ENCODE measurements at places on chromosomes 3 and 15.

DNA sequence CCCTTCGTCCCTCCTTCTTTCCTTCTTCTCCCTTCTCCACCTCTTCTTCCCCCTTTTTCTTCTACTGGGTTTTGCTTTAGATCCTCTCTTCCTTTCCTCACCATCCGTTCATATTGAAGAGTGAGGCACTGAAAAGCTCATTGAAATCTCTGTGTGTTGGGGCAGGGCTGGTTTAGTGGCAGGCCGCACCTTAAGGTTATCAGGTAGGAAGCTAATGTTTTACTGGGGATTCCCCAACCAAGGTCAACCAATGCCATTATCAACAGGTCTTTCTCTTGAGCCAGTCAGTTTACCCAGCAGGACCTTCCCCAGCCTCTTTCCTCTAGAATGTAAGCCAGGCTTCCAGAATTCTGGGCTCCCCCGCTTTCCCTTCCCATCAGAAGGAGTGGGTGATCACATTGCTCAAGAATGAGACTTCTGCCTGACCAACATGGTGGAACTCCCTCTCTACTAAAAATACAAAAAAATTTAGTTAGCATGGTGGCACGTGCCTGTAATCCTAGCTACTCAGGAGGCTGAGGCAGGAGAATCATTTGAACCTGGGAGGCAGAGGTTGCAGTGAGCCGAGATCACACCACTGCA is 11.5 kb upstream of the VPS8 start:
- DNase-seq: no peak

DNA sequence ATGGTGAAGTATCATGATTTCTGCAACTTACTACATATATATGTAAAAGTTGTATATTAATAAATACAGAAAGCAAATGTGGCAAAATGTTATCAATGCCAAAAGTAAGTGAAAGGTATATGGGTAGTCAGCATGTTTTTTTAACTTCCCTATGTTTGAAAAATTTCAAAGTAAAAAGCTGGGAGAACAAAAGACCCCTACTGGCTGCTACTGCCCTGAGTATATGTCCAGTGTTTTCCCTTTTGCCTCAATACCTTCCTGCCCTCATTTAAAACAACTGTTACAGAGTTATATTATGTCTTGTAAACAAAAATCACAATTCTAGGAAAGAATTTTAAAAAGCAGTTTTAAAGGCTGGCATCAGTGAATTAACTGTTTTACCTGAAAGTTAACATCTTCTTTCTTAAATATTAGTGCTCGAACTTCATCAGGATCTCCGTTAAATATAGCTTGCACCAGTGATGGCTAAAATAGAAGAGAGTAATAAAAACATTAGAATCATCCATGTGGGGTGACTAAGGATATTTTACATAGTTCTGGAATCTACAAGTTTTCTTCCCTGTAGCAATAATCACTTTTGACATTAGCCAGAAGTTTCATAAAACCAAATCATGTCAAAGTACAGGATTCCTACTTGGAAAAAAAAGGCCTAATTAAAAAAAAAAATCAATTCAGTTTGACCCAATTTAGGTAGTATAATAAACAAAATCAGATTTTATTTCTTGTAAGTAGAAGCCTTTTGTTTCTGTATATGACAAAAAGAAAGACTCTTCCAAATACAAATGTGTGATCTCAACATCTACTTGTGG is 2.7 kb downstream of the ANKRD28 start:
- no peak for DNase-seq

- DNase-seq: no peak
These were observed 42.6 kb downstream of the WHAMM start for GRCh38 chr15:82851981-82852511.

DNA sequence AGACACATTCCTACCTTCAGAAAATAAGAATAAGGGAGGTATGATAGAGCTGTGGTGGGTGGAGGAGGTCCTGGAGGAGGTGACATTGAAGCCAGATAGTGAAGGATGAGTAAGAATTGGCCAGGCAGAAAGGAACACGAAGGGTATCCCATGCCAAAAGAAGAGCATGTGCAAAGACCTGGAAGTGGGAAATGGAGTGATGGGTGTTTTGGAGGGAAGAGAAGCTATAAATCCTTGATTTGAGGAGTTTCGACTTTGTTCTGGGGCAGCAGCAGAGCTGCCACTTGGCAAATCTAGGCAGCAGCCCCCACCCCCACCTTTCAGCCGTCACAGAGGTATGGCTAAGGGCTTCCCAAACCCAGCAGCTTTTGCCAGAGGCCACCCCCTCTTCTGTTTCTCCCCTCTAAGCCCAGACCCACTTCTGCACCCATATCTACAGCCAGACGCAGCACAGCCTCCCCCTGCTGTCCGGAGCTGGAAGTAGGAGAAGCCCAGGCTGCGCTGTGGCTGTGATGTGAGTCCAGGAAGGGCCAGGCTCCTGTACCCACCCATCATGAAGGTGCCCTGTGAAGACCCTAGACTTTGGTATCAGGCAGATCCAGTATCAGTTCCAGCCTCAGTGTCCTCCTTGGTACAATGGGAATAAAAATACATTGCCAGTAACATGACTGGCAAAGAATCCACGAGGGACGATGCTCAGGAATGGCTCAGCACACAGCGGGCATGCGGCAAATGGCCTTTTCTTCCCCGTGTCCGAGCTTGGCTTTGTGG is 188.7 kb upstream of the LINGO1 start:
- peak; percentile 68 for DNase-seq

- DNase-seq: no peak
These were observed 790 bp downstream of the LAMP3 start for GRCh38 chr3:183161552-183162336.

DNA sequence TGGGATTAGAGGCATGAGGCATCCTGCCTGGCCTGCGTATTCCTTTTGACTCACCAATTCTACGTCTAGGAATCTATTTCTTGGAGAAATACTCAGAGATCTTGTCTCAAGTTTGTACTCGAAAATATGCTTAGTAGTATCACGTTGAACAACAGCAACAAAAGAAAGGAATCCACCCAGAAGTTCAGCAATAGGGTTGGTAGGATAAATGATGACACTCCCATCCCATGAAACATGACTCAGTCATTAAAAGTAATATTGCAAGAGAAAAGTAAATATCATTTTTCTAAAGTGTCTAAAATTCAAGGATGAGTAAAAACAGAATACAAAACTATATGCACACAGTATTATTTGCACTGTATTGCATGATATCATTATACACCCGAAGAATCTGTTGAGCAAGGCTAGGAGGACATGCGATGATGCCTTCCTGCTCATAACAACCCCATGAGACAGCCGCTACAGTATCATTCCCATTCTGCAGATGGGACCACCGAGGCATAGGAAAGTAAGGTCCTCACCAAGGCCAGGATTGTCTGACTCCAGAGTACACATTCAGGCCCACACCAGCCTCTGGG is 61.5 kb downstream of the SLC6A1 start:
- no peak for DNase-seq

DNA sequence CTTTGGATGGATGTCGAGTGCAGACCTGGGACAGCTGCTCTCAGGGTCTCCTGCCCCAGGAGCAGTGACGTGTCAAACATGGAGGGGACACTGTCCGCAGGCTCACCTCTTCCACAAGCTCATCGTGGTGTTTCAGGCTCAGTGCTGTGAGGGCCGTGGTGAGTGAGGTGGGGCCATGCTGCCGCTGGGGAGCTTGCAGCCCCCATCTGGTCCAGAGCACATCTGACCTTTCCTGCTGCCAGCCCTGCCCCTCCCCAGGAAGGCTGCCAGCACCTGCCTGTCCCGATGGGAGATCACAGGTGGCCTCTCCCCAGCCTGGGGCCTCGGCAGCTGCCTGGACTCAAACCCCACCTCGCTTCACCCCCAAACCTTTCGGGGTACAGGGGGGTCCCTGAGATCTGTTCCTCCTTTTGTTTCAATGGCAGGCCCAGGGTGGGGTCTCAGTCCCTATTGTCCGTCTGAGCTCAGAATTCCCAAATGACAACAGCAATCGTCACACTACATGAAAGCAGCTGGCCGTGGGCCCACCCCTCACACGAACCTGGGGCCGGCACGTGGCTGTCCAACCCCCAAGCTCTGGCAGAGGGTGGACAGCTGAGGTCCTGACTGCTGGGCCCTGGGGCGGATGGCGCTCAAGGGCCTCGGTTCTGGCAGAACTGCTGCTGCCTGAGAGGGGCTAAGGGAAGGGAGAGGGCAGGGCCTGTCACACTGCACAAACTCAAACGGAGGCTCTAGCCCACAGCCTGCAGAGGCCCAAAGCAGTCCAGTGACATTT is 65.0 kb upstream of the RPL32 start:
- DNase-seq: no peak

GRCh38 chr3:13352621-13353131 is 67.4 kb downstream of the NUP210 start:
- DNase-seq: peak; percentile 61

- DNase-seq: no peak
These were observed 63.4 kb downstream of the EOMES start for GRCh38 chr3:27658741-27659140.

DNA sequence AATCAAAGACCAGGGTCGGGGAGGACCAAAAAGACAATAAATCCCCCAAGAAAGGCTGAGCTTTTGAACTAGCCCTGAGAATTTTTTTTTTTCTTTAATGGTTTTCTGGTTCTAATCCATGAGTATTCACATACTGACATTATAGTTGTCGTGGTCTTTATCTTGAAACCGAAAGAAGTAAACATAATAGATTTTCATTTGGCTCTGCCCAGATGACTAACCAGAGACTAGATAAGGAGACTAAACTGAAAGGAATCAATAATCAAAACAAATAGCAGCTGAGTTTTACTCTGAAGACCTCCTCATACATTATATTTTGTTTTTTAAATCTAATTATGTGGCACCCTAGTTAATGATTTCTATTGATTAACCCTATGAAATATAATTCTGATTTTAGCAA is 381.4 kb downstream of the CNTN3 start:
- DNase-seq: no peak

- DNase-seq: no peak
These were observed 32.2 kb upstream of the TAMM41 start for GRCh38 chr3:11878837-11879236.

GRCh38 chr15:44295750-44296431 is 7.4 kb downstream of the GOLM2 start:
- no peak for DNase-seq

DNA sequence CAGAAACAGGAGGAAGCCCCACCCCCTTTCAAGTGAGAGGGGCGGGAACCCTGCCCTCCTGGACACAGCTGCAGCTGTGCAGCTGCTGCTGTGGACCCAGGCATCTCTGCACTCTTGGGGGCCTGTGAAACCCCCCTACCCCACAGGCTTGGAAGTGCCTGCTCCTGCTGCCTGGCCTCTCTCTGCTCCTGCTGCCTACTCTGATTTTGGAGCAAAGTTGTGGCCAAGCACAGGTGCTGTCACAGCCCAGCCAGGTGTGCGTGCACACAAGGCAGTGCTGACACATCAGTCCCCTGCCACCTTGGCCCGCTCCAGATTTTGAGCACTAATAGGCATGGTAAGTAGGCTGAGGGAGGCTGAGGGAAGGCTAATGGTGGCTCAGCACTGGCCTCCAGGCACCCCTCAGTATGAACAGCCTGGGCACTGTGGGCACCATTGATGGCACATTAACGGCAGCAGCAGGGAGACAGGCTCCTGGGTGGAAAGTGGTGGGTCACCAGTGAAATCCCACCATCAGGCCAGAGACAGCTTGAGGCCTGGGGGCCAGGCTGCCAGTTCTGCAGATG is 890.9 kb downstream of the GBE1 start:
- no peak for DNase-seq

GRCh38 chr3:34323517-34323916 is 525.1 kb downstream of the PDCD6IP start:
- no peak for DNase-seq

DNA sequence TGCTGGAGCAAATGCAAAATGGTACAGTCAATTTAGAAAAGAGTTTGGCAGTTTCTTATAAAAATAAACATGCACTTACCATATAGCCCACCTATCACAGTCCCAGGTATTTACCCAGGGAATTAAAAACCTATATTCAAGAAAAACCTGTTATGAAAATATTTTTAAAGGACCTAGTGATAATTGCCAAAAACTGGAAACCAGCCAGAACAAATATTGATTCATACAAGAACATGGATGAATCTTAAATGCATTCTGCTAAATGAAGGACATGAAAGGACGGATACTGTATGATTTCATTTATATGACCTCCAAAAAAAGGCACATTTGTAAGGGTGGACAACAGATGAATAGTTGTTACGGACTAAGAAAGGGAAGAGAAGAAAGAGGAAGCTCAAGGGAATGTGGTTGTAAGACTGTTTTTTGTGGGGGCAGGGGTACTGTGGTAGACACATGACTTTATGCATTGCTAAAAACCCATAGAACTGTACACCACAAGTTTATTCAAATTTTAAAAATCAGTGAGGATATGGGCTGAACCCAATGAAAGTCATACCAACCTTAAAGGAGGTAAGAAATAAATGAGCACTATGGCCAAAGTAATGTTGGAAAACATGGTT is 61.0 kb downstream of the ZBBX start:
- no peak for DNase-seq

DNA sequence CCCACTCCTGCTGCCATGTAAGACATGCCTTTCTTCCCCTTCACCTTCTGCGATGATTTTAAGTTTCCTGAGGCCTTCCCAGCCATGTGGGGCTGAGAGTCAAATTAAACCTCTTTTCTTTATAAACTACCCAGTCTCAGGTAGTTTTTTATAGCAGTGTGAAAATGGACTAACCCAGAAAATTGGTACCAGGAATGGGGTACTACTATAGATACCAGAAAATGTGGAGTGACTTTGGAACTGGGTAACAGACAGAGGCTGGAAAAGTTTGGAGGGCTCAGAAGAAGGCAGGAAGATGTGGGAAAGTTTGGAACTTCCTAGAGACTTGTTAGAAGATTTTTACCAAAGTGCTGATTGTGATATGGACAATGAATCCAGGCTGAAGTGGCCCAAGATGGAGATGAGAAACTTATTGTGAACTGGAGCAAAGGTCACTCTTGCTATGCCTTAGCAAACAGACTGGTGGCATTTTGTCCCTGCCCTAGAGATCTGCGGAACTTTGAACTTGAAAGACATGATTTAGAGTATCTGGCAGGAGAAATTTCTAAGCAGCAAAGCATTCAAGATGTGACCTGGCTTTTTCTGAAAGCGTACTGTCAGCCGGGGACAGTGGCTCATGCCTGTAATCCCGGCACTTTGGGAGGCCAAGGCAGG is 52.7 kb downstream of the TMCC1 start:
- no peak for DNase-seq

GRCh38 chr3:161342629-161343028 is 28.7 kb downstream of the SPTSSB start:
- DNase-seq: no peak

DNA sequence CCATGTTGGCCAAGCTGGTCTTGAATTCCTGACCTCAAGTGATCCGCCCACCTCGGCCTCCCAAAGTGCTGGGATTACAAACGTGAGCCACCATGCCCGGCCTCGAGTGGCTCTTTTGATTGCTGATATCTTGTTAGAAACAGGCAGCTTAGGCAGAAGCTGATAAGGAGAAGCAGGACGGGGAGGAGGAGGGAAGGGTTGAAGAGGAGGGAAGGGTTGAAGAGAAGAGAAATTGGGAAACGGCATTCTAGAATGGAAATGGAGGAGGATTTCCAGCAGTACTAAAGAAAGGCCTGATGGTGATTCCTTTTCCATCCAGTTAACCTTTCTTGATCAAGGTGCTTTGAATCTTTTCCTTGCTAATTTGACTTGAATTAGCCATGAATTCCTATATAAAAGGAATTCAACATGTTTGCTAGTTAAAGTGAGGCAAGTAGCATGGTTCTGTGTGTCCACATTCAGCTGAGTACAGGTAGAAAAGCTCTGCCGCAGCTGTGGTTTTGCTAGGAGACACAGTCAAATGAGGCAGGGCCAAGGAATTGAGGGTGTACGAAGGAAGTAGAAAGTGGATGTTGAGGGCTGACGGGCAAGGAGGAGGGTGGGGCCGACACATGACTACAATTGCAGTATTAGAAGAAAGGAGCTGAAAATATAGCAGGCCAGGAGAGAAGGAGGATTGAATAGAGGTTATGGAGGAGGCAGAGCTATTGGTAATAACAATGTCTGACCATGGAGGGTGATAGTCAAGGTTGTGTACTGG is 27.2 kb upstream of the ATP1B3 start:
- no peak for DNase-seq

Measured in stimulated activated CD4-positive, alpha-beta T cell treated with anti-CD3 and anti-CD28 coated beads, Interleukin-15, amount 100 ng/mL, for 24 hours (primary cell).